Psoas muscle (tissue), 8 donors: ENCODE measurements at places on chromosomes 4 and X.

DNA sequence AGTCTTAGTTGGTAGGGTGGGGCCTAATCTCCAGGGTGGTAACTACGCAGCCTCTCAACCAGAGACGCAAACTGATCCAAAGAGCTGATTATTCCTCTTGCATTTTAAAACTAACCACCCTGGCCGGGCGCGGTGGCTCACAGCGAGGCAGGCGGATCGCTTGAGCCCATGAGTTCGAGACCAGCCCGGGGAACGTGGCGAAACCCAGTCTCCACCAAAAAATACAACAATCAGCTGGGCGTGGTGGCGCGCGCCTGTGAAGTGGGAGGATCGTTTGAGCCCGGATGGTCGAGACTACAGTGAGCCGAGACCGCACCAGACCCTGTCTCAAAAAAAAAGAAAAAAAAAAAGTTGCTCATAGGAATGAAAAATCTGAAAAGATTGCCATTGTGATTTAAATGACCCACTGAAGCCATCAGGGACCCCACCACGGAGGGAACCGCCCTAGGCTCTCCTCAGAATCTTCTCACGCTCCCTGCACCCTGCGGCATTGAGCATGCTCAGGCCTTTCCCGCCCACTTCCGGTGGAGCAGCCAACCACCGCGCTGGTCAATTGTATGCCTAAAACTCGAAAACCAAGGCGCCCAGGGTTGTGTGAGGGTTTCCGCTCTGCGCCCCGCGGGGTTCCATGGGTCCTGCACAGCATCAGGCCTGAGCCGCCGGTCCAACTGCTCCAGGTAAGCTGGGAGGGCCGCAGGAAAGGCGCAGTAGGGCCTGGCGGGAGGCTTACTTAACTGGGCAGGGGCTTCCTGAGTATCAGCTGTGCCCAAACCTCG, at the start of gene TRIM60:
Gene TRIM60 (plus strand): TSS at position 564 of the 776 bp plus-strand sequence. CDS start 8,074 bp downstream, outside the sequence.
- no peaks in the 10 kb centered on the region for H3K36me3 ChIP-seq
- H3K27ac ChIP-seq: no peak within 1 kb of the TSS
- H3K27me3 ChIP-seq: no peaks in the 10 kb centered on the region
- H3K4me3 ChIP-seq: no peak within 1 kb of the TSS
- no peaks in the 10 kb centered on the region for H3K4me1 ChIP-seq

DNA sequence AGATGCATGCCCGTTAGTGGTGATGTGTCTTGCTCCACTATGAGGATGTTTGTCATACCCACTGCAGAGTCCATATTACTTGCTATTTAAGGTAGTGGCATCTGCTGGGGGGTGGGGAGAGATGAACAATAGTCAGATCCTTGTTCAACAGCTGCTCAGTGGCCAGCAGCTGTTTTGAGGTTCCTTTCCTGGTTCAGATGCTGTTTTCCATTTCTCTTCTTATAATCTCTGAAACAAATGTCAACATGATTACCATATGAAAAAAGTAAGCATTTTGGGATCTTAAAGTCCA, 1567.9 kb upstream of the TENM3 start:
- H3K4me3 ChIP-seq: no peak overlapping the region
- no peaks in the 10 kb centered on the region for H3K36me3 ChIP-seq
- no peaks in the 10 kb centered on the region for H3K27me3 ChIP-seq
- no peak overlapping the region for H3K27ac ChIP-seq
- no peaks in the 10 kb centered on the region for H3K4me1 ChIP-seq

DNA sequence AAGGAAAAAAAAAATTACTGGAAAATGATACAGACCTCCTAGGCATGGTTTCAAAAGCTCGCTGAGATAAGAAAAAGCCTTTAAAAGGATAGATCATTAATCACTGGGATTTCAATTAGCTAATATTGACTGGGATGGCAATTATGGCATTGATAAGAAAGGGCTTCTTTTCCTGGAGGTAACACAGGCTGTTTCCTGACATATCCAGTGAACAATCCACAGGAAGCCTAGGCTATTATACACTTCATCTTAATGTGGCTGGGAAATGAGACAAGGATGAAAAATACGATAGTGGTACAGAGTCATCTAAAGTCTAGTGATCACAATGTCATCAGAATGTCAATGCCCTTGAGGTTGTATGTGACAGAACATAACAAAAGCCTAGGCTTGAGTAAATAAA, 1579.3 kb downstream of the C4orf33 start:
- no peak overlapping the region for H3K27ac ChIP-seq
- no peak overlapping the region for H3K4me3 ChIP-seq
- H3K27me3 ChIP-seq: no peaks in the 10 kb centered on the region
- H3K4me1 ChIP-seq: no peaks in the 10 kb centered on the region

- H3K4me1 ChIP-seq: no peaks in the 10 kb centered on the region
- no peaks in the 10 kb centered on the region for H3K27me3 ChIP-seq
- no peak for DNase-seq
These were observed 184.8 kb downstream of the UNC5C start for GRCh38 chr4:95363966-95364365.

DNA sequence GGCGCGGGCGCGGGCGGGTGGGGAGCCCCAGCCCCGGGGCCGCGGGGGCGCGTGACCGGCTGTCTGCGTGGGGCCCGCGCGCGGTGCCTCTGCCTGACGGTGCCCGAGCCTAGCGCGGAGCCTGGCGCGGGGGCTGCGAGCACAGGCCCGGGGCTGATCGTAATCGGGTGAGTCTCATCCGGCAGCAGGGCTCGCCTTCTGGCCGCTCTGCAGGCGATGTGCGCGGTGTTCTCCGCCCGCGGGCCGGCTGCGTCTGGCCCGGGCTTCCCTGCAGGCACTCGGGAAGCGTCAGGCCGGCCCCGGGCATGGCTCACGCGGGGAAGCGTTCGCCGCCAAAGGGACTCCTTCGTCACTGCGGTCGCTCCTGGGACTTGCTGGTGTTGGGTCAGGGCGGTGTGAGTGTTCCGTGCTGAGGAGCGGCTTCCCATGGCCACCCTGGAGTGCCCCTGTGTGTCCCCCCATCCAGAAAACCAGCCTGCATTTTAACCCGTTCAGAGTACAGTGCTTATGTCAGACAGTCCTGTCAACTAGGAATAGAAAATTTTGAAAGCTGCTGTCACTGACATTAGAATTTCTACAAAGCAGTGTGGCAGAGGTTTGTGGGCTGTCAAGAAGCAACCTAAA, 40.6 kb downstream of the FAM149A start:
- no peaks in the 10 kb centered on the region for H3K27me3 ChIP-seq
- H3K4me3 ChIP-seq: peak overlapping the region; percentile 71
- no peaks in the 10 kb centered on the region for H3K4me1 ChIP-seq
- peak; percentile 74 for DNase-seq

- no peaks in the 10 kb centered on the region for H3K27me3 ChIP-seq
- no peak overlapping the region for H3K4me3 ChIP-seq
These were observed 11.1 kb downstream of the DOK7 start for GRCh38 chr4:3473996-3474765.

- H3K27me3 ChIP-seq: peaks cover 5% of the 10 kb centered on the region
- no peak for DNase-seq
- no peak overlapping the region for H3K4me3 ChIP-seq
- H3K36me3 ChIP-seq: no peaks in the 10 kb centered on the region
- no peak overlapping the region for H3K27ac ChIP-seq
These were observed 309.9 kb upstream of the PPP1R2C start for GRCh38 chrX:43087830-43088229.

- no peak overlapping the region for H3K4me3 ChIP-seq
- H3K27ac ChIP-seq: no peak overlapping the region
- no peaks in the 10 kb centered on the region for H3K36me3 ChIP-seq
- H3K27me3 ChIP-seq: no peaks in the 10 kb centered on the region
- DNase-seq: no peak
These were observed 1673.8 kb upstream of the AGA start for GRCh38 chr4:179116011-179116410.

GRCh38 chrX:153055871-153056749, at the start of gene PNMA3:
Gene PNMA3 (plus strand): TSS chrX:153056470. CDS start chrX:153057056, 586 bp downstream.
- no peaks in the 10 kb centered on the region for H3K4me1 ChIP-seq
- H3K27ac ChIP-seq: no peak within 1 kb of the TSS
- no peak for DNase-seq
- peak within 1 kb of the TSS; percentile 43 for H3K4me3 ChIP-seq
- no peaks in the 10 kb centered on the region for H3K36me3 ChIP-seq

- no peak within 1 kb of the TSS for H3K27ac ChIP-seq
- H3K4me3 ChIP-seq: peak within 1 kb of the TSS; percentile 62
- H3K4me1 ChIP-seq: peaks cover 26% of the 10 kb centered on the region
- no peaks in the 10 kb centered on the region for H3K36me3 ChIP-seq
- DNase-seq: peak; percentile 91
These were observed at the start of gene PCDH10 for GRCh38 chr4:133148690-133149363. Gene PCDH10 (plus strand): TSS chr4:133149294. CDS start chr4:133150141, 847 bp downstream.

- no peaks in the 10 kb centered on the region for H3K36me3 ChIP-seq
- no peak overlapping the region for H3K27ac ChIP-seq
- DNase-seq: no peak
- H3K4me3 ChIP-seq: no peak overlapping the region
- H3K4me1 ChIP-seq: no peaks in the 10 kb centered on the region
These were observed 251.8 kb upstream of the GALNTL6 start for GRCh38 chr4:171561419-171561818.

- H3K4me1 ChIP-seq: no peaks in the 10 kb centered on the region
- no peak for DNase-seq
- H3K27ac ChIP-seq: no peak overlapping the region
- peaks cover 11% of the 10 kb centered on the region for H3K36me3 ChIP-seq
- H3K27me3 ChIP-seq: no peaks in the 10 kb centered on the region
These were observed 78.9 kb upstream of the CBR4 start for GRCh38 chr4:169089004-169089403.
